Activated CD4-positive, alpha-beta memory T cell treated with anti-CD3 and anti-CD28 coated beads for 36 hours (primary cell): ENCODE measurements at places on chromosomes 16 and 17. TPM values are rescaled to one million over a fixed set of nuclear protein-coding genes. Genes with fewer than 3 reads are reported as not detected.

The OVCA2 gene
- total RNA-seq, result 31.7 TPM

The SPN gene
- 114 TPM for total RNA-seq

The RHBDL3 gene
- 0.17 TPM for total RNA-seq

The TBKBP1 gene
- 13.0 TPM for total RNA-seq

The TBC1D26 gene
- 0.24 TPM for total RNA-seq

The OR4D1 gene
- 0.27 TPM for total RNA-seq

The KRTAP4-6 gene
- total RNA-seq, result not detected

The ELMO3 gene
- 5.1 TPM for total RNA-seq

The ACD gene
- 63.0 TPM for total RNA-seq

The CD300E gene
- not detected for total RNA-seq
